ACHN (cell line): ENCODE measurements at places on chromosomes 7 and 10.

GRCh38 chr10:126609566-126609965, 60.9 kb downstream of the C10orf90 start:
- DNase-seq, result no peak

GRCh38 chr7:12670743-12671520, 16.5 kb upstream of the ARL4A start:
- DNase-seq, result no peak

- no peak for DNase-seq
Observed at GRCh38 chr7:41051535-41051934, 651.4 kb downstream of the INHBA start.

GRCh38 chr10:47020471-47020870, 109.2 kb downstream of the PTPN20 start:
- DNase-seq, result no peak

DNA sequence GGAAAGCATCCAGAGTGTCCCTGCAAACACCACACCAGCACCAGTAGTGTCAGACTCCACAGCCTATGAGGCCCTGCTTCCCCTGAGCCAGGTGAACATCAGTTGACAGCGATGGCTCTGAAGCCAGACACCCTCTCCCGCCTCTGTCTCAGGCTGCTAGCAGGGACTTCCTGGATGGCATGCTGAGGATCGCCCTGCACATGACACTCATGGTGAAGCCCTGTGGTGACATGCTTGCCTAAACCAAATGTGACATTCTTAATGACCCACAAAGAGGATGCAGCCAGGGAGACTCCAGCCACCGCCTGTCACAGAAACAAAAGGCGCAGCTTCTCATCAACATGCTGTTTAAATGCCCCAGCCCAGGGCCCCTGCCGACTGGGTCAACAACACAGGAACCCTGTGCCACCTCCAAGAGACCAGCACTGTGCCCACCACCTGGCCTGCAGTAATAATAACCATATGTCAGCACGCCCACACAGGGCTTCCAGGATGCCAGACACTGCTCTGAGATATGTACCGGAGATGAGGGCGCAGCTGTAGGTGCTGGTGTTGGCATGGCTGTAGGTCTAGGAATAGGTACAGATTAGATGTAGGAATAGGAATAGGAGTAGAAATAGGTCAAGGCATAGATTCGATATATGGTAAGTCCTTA, 81.3 kb downstream of the GRID1 start:
- DNase-seq, result no peak

DNA sequence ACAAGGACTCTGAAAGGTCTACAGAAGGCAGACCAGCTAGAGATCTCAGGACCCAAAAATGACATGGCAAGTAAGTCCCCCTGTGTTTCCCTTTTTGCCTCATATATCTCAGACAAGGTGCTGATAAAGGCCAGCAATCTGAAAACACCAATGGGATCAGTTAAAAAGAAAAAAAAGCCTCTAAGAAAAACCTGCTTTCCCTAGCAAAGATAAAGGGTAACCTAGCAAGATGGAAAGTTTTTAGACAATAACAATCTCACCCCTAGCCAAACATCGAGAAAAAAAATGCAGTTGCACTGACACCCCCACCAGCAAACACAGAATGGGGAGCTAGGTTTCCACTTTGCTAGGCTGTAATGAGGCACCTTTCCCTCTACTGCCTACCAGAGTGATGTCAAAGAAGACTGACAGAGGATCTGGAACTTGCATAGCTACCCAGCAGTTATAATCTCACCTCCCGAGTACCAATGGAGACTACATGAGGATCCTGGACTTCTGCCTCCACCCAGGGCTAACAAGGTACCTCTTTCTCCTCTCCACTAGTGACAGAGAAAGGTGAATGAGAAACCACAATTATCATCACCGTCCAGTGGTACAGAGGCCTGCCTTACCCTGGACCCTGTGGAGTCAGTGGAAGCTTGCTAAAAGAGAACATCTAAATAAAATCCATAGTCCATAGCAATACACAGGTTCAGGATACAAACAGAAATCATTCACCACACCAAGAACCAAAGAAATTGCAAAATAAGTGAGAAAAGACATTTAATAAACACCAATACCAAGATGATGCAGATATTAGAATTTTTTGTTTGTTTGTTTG, 240.8 kb downstream of the ARHGAP12 start:
- DNase-seq, result no peak

- DNase-seq, result no peak
Observed at GRCh38 chr10:1602037-1602484, 135.3 kb downstream of the ADARB2 start.

- no peak for DNase-seq
Observed at GRCh38 chr10:97412891-97413304, 11.8 kb upstream of the RRP12 start.
